Stimulated activated CD4-positive, alpha-beta T cell treated with anti-CD3 and anti-CD28 coated beads, Interleukin-2, amount 100 ng/mL, for 48 hours (primary cell): ENCODE measurements at places on chromosomes 13 and 19.

GRCh38 chr13:79228972-79229371 lies 177.1 kb downstream of the RBM26 start:
- DNase-seq = no peak

DNA sequence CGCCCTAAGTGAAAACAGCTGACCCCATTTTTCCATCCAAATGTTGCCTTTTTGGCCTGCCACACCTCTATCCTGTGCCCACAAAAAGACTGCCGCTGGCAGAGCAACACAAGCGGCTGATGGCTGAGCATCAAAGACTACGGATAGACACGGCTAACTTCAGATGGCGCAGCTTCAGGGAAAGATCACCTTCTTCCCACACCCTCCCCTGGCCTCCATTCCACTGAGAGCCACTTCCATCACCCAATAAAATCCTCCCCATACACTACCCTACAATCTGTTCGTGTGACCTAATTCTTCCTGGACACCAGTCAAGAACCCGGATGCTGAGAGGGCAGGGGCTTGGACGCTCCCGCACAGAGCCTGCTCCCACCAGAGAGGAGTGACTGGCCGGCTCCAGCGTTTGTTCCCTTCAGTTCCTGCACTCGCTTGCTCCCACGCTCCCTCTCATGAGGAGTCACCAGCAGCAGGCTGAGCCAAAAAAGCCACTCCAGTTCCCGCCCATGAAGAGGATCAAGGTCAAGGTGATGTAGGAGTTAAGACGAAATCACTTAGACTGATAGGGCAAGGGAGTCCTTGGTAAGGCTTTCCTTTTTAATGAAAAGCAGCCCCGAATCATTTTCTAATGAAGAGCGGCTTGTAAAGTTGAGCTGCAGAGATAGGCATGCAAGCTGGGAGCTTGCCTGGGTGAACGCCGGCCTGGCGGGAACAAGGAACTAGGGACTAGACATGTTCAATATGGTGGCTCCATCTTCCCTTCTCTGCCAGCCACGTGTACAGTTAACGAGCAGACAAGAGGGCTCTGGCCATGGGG lies 35.7 kb downstream of the TSKS start:
- DNase-seq = no peak

DNA sequence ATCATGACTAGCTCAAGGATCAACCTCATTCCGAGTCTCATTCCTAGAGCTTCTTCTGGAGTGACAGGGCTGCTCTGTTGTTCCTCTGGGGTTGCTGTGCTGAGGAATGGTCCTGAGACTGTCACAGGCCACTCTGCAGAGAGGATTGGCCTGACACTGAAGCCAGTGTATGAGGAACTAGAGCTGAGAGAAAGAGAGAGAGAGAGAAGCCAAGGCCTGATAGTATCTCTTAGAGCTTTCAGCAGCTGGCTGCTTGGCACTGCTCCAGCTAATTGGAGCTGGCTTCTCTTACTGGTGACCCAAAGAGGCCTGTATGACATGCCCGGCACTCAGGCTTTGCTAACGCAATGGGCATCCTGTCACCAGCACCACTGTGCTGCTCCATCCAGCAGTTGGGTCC lies 73.4 kb upstream of the FLT1 start:
- no peak for DNase-seq

DNA sequence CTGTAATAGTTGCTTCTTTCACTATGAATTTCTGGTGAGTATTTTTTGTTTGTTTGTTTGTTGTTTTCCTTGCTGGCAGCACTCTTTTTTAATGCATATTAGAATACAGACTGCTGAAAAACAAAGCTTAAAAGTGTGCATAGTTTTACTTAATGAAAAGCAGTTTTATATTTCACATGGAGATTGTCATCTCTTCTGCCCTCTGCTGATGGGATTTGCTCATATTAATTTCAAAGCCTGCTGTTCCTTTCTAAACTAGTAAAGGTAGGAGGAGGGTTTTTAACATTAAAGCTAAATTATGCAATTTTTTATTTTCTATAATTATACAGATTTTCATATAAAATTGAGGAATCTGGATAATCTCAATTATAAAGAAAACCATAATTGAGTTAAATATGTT lies 692.6 kb upstream of the SLITRK1 start:
- no peak for DNase-seq

- no peak for DNase-seq
These were observed 56.5 kb downstream of the KLF2 start for GRCh38 chr19:16380943-16381755.

GRCh38 chr19:2661615-2662014 lies 40.9 kb downstream of the GNG7 start:
- DNase-seq = no peak

DNA sequence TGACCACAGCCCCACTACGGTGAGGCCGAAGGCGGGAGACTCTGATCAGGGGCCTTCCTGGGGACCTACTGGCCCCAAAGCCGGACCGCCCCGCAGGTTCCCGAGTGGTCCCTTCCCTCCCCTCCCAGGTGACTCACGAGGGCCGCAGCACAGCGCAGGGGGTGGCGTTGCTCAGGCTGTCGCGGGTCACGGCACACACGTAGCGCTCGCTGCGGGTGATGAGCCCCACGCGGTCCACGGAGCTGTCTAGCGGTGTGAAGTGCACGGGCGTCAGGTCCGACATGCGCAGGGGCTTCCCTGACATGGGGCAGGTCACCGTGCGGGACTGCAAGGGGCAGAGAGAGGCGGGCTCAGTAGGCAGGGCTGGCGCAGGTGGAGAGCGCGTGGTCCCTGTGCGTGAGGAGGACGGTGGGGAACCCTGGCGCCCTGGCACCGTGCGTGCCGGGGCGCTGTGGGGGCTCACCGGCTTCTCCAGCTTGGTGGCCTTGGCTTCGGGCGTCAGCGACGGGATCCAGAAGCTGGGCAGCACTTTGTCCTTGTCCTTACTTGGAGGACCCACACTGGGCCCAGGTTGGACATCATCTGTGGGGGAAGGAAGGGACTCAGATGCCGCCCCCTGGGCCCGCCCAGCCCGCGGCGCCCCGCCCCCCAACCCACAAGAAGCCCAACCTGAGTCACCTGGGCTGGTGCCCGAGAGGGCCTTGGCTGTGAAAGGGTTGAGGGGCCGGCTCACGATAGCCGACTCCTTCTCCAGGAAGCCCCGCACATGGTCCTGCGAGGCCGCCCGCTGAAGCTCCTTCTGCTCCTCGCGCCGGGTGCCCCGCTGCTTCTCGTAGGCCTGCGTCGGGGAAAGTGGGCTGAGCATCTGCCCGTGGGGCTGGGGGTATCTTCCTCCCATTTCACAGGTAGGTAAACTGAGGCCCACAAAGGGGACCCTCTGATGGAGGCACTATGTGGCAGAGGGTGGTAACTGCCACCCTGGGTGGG lies 23.7 kb downstream of the NOSIP start:
- DNase-seq = no peak

- no peak for DNase-seq
These were observed 110.9 kb downstream of the KL start for GRCh38 chr13:33127009-33127551.

GRCh38 chr13:113292021-113292862 lies 4.8 kb upstream of the LAMP1 start:
- peak; percentile 17 for DNase-seq

DNA sequence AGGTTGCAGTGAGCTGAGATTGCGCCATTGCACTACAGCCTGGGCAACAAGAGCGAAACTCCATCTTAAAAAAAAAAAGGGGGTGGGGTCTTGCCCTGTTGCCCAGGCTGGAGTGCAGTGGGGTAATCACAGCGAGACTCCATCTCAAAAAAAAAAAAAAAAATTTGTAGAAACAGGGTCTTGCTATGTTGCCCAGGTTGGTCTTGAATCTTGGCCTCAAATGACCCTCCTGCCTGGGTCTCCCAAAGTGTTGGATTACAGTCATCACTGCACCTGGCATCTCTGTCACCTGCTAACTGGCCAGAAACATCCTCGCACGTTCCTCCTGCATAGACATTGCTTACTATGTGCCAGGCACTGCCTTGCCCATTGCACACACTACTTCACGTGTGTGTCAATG lies 14.1 kb downstream of the RCN3 start:
- no peak for DNase-seq

GRCh38 chr13:106635616-106636015 lies 67.7 kb upstream of the ARGLU1 start:
- DNase-seq = no peak

- DNase-seq = peak; percentile 60
These were observed 703 bp downstream of the KLF16 start for GRCh38 chr19:1862424-1863327.

- no peak for DNase-seq
These were observed 51.7 kb upstream of the RNF113B start for GRCh38 chr13:98228661-98229341.

- no peak for DNase-seq
These were observed 17.8 kb downstream of the TNFSF14 start for GRCh38 chr19:6651965-6652804.

DNA sequence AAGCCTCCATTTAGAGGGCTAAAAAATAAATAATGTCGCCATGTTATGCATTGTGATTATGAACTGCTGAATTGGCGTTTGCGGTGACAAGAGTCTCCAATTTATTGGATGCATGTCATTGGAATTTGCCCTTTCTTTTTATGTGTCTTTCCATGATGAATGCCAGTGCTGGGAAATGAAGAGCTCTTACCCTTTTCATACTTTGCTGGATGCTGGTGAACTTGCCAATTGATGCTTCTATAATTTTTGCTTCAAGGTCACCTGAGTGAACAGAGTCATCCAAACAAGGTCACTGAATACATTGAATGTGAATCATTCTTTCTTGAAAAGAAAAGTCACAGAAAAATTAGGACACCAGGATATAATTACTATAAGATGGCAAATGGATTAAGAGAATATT lies 348.2 kb downstream of the OXGR1 start:
- no peak for DNase-seq

DNA sequence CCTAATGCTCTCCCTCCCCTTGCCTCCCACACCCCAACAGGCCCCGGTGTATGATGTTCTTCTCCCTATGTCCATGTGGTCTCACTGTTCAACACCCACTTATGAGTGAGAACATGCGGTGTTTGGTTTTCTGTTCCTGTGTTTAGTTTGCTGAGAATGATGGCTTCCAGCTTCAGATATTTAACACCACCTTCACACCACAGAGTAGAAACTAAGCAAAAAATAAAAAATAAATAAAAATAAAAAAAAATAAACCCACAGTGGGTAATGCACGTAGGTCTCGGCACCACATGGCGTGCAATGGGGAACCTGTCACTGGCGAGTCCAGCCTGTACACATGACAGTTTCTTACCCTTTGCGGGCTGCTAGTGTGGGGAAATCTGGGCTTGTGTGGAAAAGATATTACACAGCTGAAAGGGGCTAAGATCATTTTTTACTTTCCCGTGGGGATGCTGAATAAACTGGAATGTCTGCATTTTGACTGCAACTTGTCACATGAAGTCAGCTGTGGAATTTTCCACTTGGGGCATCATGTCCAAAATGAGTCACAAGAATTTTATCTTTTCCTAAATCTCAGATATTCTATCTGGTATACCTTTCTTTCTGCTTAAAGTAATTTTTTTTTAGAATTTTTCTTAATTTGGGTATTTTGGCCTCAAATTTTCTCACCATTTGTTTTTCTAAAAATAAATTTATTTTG lies 170.5 kb downstream of the IRS2 start:
- DNase-seq = no peak

DNA sequence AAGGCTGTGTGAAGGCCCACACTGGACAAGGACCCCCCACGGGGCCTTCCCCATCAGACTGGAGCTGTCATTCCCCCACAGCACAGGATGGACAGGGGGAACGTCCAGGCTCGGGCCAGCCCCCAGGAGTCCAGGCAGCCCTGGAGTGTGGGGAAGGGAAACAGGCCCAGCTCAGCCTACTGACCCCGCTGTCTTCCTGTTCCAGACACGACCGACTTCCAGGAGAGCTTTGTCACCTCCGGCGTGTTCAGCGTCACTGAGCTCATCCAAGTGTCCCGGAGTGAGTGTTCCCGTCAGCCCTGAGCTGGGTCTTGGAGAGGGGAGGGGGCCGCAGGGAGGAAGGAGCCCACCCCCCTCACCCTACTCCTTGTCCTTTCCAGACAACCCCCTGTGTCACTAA lies 47.0 kb downstream of the SMIM24 start:
- no peak for DNase-seq
